Cortex of kidney (tissue), 1 donor: ENCODE measurements at places on chromosomes 5 and 9.

DNA sequence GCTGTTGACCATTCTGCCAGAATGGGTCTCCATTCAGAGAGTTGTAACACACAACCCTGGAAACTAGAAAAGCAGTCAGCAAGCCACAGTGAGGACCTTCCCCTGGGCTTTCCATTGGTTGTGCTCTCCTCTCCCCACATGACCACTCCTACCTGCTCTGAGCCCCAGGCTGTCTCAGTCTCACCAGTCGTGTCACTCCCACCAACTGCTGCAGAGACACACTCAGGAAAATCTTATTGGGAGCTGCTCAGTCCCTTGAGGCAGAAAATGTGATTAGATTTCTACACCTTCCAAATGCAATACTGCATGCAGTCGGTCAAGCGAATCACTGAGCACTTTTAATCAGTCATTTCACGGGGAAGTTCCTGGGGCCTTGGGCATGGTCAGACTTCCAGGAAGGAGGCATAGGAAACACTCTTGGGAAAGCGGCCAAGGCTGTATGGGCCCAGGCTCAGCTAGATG, 284.2 kb upstream of the NMUR2 start:
- DNase-seq, result no peak

DNA sequence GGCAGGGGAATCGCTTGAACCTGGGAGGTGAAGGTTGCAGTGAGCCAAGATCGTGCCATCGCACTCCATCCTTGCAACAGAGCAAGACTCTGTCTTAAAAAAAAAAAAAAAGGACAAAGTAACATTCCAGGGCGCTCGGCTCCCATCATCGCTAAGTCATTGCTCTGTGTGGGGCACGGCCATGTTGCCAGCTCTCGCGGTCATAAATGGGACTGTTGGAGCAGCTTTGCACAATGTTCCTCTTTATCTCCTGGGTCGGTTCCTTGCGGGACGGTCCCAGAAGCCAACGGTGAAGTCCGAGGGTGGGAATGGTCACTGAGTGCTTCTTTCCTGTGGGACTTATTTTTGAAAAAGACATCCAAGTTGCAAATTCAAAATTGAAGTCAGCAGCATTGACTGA, 65.5 kb downstream of the HMCN2 start:
- DNase-seq, result no peak

GRCh38 chr5:2960294-2960693, 208.8 kb upstream of the IRX2 start:
- no peak for DNase-seq

GRCh38 chr9:90970608-90971007, 169.0 kb downstream of the SYK start:
- DNase-seq, result no peak

GRCh38 chr5:59564895-59565294, 328.6 kb downstream of the PDE4D start:
- no peak for DNase-seq

DNA sequence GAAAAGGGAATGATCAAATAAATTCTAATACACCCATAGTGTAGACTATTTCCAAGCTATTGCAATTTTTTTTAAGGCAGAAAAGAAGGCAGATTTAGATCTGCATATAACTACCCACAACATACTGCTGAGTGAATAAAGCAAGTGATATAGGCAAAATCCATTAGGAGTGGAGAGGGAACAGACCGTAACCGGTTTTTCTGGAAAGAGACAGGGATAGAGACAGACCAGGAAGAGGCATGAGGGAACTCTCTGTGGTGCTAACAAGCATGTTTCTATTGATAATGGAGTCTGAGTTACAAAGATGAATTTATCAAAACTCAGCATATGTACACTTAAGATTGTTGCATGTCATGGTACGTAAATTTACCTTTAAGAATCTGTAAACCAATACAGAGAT, 14.5 kb downstream of the ZDHHC21 start:
- no peak for DNase-seq

- no peak for DNase-seq
Observed at GRCh38 chr9:118271936-118272335, 567.7 kb downstream of the TLR4 start.

GRCh38 chr5:73670731-73671130, 44.7 kb downstream of the ARHGEF28 start:
- no peak for DNase-seq

- no peak for DNase-seq
Observed at GRCh38 chr9:118786877-118787276, 582.4 kb downstream of the BRINP1 start.

DNA sequence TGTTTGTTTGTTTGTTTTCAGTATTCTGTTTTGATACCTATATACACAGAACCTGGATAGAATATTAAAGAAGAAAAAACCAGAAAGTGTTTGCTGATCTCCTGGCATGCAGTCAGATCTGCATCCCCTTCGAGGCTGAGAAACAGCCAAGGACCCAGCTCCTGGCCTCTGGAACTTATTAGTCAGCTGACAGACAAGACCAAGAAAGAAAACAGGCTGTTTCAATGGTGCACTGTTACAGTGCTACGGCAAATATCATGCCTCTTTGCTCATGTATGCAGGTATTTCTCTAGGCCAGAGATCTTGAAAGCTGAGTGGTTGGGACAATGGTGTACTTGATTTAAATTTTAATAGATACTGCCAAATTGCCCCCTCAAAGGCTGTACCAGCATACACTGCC, 95.0 kb downstream of the C5orf15 start:
- DNase-seq, result no peak

GRCh38 chr9:75170898-75171360, 82.6 kb downstream of the OSTF1 start:
- no peak for DNase-seq

GRCh38 chr5:69527128-69527770, 32.7 kb upstream of the GTF2H2C start:
- no peak for DNase-seq

GRCh38 chr5:92514896-92515295, 1066.1 kb downstream of the NR2F1-AS1 start:
- DNase-seq, result no peak

DNA sequence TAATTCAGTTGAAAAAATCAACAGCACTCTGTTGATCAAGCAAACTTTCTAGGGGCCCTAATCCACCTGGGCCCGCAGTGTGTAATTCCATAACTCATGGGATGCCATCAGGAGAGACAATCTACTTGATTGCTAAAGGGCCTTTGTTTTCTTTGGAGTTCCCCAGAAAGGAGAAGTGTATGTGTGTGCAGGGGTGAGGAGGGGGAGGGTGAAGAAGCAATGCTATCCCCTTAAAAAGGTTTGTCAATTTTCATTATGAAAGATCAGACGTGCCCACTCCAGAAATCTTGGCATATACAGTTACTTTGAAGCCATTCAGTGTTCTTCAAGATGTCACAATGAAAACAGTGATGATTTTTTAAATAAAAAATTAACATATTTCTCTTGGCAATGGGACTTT, 6.2 kb downstream of the PARP8 start:
- no peak for DNase-seq

GRCh38 chr9:78566948-78567675, 270.2 kb downstream of the PSAT1 start:
- no peak for DNase-seq

DNA sequence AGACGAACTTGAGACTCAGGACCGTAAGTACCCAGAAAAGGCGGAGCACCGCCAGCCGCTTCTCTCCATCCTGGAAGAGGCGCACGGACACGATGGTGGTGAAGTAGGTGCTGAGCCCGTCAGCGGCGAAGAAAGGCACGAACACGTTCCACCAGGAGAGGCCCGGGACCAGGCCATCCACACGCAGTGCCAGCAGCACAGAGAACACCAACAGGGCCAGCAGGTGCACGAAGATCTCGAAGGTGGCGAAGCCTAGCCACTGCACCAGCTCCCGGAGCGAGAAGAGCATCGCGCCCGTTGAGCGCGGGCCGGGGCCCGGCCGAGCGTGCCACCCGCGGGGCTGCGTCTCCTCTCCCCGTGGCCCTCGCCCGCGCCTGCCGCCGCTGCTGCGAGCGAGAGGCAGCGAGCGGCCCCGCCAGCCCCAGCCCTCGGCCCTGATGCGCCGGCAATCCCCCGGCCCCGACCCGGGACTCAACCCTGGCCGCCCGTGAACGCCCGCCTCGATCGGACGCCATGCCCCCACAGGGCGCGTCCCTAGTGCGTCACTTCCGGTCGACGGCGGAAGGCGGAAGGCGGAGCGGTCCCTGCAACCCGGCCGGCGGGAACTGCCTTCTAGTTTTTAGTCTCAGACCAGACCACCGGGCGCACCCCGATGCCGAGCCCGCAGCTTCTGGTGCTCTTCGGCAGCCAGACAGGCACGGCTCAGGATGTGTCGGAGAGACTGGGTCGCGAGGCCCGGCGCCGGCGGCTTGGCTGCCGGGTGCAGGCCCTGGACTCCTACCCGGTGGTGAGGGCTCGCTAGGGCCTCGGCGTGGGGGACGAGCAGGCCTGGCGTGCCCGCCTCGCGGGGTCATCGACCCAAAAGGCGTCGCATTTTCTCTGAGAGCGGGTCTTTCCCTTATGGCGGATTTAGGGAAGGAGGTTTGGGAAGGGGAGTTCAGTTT, at the start of the genes NDOR1 and TMEM203:
NDOR1 (plus strand) TSS at position 575 of the 944 bp plus-strand sequence; CDS start at position 653, 78 bp downstream.
TMEM203 (minus strand) TSS at position 523 of the 944 bp plus-strand sequence; CDS start at position 289, 234 bp downstream.
- DNase-seq, result peak; percentile 61

- DNase-seq, result no peak
Observed at GRCh38 chr5:158264264-158264663, 405.3 kb upstream of the CLINT1 start.

GRCh38 chr5:56288873-56289601, 55.9 kb upstream of the ANKRD55 start:
- no peak for DNase-seq

DNA sequence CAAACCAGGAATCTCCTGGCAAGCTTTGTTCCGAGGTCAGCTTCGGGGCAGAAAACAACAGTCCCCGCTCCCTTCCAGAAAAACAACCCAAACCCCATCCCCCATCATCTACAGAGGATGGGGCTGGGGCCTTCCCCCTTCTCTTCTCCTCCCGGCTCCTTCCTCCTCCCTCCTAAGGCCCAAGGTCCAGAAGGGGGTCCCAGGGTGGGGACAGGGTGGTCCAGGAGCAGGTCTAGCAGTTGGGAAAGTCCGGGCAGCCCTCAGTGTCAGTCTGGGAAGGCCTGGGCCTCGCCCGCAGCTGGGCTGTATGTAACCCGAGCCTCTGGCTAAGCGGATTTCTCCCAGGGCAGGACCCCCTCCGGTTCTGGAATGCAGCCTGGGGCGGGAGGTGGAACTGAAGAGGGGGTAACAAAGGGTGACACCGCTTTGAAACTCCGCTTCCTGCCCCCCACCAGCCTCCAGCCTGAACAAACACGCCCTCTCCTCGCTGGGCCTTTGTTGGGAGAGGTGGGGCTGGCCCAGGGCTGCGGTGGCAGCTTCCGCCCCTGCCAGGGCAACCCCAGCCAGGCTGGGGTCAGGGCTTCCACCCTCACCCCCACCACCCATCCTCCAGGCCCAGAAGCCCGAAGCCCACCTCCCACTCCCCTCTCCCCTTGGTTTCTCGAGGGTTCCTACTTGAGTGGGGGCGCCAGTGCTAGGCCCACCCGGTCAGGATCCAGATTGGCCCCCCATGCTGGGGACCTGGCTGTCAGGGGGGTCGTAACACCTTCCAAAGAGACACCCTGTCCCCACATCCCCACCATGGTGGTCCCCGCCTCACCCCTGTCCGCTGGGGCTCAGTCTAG, 63.5 kb downstream of the C9orf50 start:
- no peak for DNase-seq

DNA sequence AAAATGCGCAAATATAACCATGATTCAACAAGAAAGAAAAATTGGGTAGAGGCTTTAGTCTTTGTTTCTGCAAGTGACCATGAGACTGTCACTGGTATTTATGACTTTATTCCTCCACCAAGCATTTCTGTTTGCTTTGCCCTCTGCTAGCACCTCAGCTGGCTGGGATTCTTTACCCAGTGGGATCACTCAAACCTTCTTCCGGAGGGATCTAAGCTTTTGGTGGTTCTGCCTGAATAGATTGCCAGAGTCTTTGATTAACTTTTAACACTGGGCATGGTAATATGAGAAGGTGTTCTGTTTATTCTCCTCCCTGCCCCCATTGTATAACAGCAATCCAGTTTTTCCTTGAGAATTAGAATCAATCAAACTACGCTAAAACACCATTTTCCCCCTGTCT, 59.1 kb upstream of the FBN2 start:
- no peak for DNase-seq

- no peak for DNase-seq
Observed at GRCh38 chr5:111134087-111134486, 41.9 kb downstream of the WDR36 start.

DNA sequence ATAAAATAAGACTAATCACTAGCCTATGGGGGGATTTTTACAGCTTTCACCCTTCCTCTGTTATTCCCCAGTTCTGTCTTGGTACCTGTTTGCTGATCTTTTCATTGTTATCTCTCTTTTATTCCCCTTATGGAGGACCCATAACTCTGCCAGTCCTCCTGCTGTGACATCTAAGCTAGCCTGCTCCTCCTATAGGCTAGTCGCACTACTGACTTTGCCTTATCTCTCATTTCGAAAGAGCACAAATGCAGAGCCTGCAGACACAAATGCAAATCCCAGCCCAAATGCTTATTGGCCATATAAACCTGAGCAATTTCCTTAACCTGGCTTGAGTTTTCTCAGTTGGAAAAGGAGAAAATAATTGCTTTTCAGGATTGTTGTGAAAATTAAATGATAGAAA, 59.1 kb upstream of the CAMK4 start:
- DNase-seq, result no peak

- no peak for DNase-seq
Observed at GRCh38 chr5:134506054-134507039, 19.1 kb upstream of the JADE2 start.

GRCh38 chr5:149130121-149130914, 11.0 kb upstream of the ABLIM3 start:
- DNase-seq, result no peak

DNA sequence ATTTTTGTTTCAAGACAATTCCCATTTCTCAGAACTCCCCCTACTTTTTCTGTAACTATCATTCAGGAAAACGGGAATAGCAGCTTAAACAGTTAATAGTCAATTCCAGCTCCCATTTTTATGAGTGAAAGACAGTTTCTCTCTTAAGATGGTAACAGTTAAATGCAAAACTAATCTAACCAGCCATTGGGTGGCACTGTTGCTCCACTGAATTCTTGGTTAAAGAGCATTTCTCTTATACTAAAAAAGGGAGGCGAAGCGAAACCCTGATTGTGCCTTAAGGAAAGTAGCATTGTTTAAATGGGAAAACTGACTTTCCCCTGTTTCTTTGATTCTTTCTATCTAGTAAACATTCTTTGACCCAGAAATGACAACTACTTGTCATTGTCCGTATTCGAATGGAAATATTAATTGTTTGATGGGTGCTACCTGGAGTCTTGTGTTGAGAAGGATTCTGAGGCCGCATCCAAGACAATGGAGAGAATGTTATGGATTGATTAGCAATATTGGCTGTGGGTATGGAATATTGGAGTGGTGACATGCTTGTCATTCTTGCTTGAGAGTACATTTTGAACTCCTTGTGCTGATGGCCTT, 507.8 kb downstream of the MAT2B start:
- no peak for DNase-seq

DNA sequence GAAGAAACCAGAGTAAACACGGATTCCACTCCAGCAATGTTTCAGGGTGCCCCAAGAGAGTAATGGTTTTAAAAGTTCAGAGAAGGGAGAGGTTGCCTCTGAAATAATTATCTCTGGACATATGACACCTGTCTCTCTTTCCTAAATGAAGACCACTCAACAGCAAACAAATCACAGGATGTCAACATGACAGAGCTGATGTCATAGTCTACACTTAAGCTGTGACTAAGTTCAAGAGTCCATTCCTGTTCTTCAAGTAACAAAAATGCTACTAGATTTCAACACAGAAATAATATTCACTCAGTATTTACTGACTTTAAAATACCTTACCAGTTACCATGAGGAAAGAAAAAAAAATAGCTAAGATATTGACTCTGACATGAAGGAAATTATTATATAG, 44.7 kb upstream of the SLC30A5 start:
- DNase-seq, result no peak

GRCh38 chr5:17441351-17441750, 56.7 kb upstream of the TAF11L2 start:
- no peak for DNase-seq
